ENCODE measurements at places on chromosomes 7 and 10.

GRCh38 chr10:21715531-21716195 is 181.6 kb downstream of the MLLT10 start:
- no peak for DNase-seq

- DNase-seq = no peak
Observed at GRCh38 chr7:29282819-29283414, 88.3 kb downstream of the CHN2 start.

GRCh38 chr10:17201794-17202116 is 283 bp upstream of the TRDMT1 start:
- no peak for DNase-seq

- DNase-seq = no peak
Observed at GRCh38 chr7:55343860-55344606, 21.1 kb upstream of the LANCL2 start.

- DNase-seq = no peak
Observed at GRCh38 chr7:8109196-8110022, 140.8 kb downstream of the GLCCI1 start.

DNA sequence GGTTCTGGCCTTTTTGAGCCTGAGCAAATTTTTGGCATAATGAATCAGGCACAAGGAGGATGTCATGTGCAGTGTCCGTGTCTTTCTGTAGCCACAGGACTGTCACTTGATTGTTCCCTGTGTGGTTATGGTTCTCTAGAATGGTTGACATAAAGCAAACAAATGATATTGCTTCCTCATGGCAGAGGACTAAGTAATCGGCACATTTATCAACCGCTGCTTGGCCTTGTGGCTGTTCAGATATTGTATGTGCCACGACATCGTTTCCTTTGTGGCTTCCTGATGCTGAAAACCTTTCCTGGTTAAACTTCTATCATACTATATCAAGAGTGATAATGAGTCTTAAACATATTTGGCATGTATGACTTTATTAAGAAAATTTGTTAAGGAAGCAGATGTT is 598.8 kb downstream of the SUGCT start:
- DNase-seq = no peak

DNA sequence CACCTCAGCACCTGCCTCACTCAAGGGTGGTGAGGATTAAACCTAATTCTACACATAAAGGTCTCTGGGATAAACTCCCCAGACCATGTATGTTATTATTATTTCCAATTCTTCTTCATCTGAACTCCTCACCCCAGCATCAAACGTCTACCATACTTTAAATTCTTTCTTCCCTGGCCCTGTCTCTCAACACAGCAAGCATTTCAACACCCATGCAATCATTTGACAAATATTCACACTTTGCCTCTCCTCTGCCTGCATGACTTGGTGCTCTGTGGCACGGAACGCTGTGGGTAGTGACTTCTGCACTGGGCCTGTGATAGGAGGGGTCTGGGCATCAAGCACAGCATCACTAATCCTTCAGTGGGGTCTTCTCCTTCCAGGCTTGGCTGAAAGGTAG is 490.8 kb downstream of the TNS3 start:
- DNase-seq = no peak

GRCh38 chr7:27784399-27785053 is 44.6 kb downstream of the TAX1BP1 start:
- DNase-seq = peak; percentile 0

GRCh38 chr10:5960070-5960972 is 17.0 kb downstream of the IL15RA start:
- no peak for DNase-seq

DNA sequence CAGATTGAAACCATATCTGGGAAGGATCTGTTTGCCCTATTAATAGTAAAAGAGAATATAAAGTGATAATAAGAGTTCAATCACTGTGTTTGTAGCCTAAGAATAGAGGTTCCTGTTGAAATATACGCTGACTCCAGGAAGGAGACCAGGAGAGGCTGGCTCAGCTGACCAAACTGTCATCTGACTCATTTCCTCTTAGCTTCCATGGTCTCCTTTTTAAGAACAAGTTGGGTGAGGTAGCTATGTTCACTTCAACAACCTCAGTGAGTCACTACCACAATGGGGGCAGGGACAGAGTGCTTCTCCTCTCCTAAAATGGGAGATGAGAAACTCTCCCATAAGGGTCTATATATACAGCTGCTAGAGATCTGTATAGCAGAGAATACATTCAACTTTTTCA is 543.3 kb downstream of the CALN1 start:
- DNase-seq = no peak

- DNase-seq = no peak
Observed at GRCh38 chr7:136104269-136104603, 127.1 kb upstream of the MTPN start.

DNA sequence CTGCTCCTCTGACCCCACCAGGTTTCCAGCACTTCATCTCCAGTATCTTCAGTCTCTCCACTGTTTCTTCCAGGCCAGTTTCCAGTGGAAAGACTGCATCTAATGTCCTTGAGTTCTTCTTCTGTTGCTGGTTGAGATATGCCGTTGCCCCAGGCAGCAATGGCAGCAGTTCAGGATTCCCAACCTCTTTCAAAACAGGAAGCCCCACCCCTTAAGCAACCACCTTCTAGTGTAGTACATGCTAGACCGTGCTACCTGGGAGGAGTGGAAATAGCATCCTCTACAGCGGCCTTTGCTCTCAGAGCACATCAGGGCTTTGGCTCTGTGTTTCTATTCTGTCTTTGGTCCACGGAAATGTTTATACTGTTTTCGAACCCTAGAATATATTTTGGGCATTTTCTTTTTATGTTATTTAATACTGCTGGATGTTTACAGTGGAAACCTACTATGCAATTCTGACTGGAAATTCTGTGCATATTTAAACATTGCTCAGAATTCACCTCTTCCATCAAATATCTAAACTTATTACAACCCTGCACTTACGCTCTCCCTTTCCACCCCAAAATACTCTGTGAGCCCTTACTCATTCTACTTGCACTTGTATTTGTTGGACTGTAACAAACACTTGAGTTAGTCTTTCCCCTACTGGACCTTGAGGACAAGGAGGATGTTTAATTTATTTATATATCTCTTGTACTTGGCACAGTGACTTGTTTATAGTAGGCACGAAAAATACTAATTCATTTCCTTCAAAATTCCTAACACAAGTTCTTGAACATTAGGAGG is 8.5 kb upstream of the BPGM start:
- DNase-seq = no peak

GRCh38 chr10:93541402-93542357 is 24.8 kb upstream of the FFAR4 start:
- DNase-seq = no peak

DNA sequence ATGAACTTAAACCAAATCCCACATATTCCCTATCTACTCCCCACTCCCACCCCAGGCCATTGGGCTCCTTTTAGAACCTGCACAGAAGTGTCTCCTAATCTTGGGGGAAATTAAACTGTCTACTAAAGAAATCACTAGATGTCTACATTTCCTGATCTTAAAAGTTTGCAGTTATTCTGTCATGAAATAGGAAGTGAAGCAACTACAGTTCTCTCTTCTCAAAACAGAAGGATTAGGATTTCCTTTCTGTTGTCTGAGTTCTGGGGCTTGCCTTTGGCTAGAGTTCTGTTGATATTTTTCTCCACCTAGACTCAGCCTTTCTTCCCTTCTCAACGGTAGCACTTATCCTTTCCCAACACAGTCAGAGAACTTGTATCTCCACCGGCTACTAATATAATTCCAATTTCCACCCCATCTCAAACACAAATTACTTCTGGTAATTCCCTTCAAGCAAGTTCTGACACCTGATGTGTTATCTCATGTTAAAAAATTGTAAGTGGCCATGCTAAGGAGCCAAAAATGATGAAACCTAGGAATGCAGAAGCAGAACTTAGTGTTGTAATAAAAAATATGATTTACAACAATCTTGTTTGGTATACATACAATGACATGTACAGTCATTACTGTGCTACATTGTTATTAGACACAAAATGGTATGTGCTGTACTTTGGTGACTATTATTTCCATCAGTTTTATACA is 12.1 kb downstream of the OR9A4 start:
- DNase-seq = no peak

DNA sequence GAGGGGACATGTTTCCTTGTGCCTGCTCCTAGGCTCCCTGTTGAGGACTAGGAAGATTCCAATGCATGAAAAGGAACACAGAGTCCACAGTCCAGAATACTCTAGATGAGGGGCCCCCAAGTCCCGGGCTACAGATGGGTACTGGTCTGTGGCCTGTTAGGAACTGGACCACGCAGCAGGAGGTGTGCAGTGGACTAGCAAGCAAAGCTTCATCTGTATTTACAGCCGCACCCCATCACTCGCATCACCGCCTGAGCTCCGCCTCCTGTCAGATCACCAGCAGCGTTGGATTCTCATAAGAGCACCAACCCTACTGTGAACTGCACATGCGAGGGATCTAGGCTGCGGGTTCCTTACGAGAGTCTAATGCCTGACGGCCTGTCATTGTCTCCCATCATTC is 233.0 kb upstream of the MKLN1 start:
- DNase-seq = no peak

GRCh38 chr7:45001138-45001694 is 1.2 kb downstream of the CCM2 start:
- DNase-seq = no peak

GRCh38 chr7:16078076-16078952 is 343.0 kb downstream of the CRPPA start:
- DNase-seq = no peak

DNA sequence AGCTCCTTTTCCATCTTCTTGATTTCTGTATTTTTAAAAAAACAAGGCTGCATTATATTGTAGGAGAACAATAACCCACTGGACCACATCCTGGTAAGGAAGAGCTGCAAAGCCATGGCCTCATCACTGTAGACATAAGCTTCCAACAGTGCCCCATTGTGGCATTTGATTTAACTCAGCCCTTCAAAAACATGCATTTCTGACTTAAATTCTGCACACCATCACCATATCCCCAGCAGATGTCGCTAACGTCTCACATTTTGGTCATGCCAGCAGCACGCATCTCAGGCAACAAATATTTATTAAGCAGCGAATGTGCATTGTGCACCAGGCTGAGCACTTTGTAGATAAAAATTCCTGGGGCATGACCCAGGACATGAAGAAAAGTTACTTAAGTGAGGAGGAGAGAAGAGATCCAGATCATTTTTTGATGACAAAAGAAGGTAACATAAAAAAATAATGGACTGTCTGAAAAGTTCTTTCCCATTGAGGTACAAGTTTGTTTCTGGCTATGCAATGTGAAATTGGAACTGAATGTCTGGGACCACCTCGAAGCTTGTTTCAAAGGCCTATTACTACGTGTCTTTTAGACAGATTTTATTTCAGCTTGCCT is 164.6 kb upstream of the CDCA7L start:
- peak; percentile 32 for DNase-seq

DNA sequence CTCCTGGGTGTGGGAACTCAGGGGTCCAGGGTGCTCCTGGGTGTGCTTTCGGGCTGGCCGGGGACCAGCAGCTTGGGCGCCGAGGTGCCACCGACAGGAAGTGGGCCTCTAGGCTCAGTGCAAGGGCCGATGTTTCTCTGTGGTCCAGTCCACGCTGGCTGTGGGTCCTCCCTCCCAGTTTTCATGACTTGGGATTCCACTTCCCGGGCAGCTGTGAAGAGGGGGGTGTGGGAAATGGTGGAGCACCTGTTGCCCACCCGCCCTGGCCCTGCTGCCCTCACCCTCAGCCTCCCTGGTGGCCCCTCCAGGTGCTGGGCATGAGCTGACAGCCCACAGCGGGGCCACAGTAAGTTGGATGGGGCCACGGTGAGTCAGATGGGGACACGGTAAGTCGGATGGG is 58.5 kb downstream of the NKX6-2 start:
- DNase-seq = no peak

DNA sequence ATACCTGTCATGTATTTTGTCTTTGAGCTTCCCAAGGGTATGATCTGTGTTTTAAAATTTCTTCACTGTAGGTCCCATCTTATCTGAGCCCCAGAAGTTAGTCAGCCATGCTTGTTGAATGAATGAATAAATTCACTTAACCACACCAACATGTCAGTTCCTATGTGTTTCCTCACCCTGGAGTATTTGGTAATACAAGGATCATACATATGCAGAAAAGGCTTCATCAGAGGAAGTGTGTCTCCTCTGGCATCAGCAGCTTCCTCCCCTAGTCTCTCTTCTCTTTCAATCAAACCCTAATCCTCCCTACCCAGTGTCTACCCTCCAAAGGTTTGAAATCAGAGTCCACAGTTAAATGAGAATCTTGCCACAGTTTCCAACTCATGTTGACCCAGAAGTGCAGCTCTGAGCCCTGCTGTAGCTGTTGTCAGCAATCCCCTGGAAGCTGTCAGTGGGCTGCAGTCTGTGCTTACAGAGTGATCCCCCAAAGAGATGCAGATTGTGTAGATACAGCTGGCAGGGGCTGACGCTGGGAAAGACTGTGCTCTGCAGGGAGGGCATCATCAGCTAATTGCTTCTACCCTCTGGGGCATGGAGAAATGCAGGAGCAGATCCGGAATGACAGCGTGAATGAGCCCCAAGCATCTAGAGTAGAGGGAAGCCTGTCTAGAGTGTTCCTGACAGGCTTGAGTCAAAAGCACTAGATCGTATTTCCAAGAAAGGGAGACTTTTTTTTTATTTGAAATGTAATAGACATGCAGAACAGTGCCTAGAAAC is 105.0 kb upstream of the WDR11 start:
- DNase-seq = no peak

DNA sequence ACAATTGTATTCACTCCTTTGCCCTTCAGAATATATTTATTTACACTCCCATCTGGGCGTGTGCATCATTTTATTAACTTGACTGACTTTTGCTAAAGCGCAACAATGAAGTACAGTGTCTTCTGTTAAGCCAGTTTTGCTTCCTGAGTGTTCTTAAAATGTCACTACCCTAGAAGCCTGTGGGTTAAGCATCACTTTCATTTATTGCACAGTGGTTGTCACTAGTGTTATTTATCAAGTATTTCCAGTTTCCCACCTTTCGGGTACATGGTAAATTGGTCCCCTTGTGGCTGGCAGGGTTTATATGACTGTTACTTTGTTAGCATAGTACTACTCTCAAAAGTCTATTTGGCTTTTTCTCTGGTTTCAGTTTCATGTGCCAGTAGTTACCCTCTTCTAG is 3.3 kb downstream of the HILPDA start:
- no peak for DNase-seq

DNA sequence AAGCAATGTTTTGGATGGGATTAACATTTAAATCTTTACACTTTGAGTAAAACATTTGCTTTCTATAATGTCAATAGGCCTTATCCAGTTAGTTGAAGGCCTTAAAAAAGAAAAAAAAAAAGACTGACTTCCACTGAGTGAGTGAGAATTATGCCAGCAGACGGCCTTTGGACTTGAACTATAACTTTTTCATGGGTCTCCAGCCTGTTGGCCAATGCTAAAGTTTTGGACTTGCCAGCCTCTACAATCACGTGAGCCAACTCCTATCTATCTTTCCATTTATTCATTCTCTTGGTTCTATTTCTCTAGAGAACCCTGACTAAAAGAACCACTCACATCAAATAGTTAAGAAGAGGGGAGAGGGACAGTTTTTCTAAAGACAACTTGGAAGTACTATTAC is 2.8 kb upstream of the FAS start:
- no peak for DNase-seq

GRCh38 chr10:126661841-126662515 is 8.5 kb downstream of the C10orf90 start:
- no peak for DNase-seq

GRCh38 chr10:385571-386300 is 250.5 kb downstream of the ZMYND11 start:
- no peak for DNase-seq
